ENCODE measurements at places on chromosomes 6 and 20.

- no peak for DNase-seq
These were observed 26.7 kb upstream of the AKIRIN2 start for GRCh38 chr6:87728706-87729105.

- DNase-seq: no peak
These were observed 75.5 kb downstream of the SLC22A23 start for GRCh38 chr6:3381233-3381921.

DNA sequence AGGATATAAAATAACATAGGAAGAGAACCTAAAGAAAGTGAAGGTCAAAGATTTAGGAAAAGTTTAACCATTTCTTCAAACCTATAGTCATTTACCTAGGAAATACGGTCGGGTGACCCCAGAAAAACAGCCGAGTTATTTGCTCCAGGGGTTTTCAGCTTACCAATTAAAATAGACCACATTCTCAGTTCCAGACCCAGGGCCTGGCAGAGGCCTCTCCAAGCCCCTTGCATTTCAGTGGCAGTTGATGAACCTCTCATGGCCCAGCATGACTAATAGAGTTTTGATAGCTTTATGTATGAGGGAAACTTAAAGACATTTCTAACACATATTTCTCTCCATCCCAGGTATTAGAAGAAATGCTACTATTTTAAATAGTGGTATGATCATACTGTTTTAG is 113.5 kb downstream of the OGFRL1 start:
- DNase-seq: no peak

- no peak for DNase-seq
These were observed 591.6 kb downstream of the UTRN start for GRCh38 chr6:144876689-144877088.

DNA sequence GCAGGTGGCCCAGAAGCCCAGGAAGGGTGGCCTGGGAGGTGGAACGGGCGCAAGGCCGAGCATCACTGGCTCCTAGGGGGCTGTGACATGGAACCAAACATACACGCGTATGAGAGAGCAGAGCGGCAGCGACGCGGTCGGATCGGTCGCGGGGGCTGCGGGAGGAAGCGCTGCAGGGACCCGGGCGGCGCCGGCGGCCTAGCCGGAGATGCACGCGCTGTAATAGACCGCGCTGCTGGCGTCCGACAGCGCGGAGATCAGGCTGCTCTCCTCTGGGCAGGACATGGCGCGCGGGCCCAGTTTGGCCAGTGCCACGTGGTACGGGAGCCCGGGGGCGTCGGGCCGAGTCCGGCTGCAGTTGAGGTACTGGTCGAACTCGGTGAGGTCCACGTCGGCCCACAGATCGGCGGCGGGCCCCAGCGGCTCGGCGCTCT is 1.5 kb downstream of the SOX18 start:
- DNase-seq: no peak

DNA sequence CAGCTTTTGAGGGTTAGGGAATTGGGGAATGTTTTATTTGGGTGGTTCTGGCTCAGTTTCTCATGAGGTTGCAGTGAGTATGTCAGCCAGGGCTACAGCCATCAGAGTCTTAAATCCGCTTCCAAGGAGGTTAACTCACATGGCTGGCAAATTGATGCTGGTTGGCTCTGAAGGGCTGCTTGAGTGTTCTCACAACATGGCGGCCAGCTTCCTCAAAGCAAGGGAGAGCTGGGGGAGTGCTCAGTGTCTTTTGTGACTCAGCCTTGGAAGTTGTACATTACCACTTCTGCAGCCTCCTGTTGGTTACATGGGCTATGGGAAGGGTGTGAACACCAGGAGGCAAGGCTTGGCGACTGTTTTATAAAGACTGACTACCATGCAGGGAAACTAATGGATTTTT is 17.8 kb upstream of the PPP1R3G start:
- DNase-seq: no peak

GRCh38 chr20:61770113-61770585 is 295.5 kb downstream of the TAF4 start:
- DNase-seq: no peak

- no peak for DNase-seq
These were observed 169.3 kb upstream of the JARID2 start for GRCh38 chr6:15076565-15076964.

- no peak for DNase-seq
These were observed 45.8 kb downstream of the CLIC5 start for GRCh38 chr6:45969883-45970282.

GRCh38 chr20:48098866-48099265 is 313.6 kb upstream of the SULF2 start:
- no peak for DNase-seq

DNA sequence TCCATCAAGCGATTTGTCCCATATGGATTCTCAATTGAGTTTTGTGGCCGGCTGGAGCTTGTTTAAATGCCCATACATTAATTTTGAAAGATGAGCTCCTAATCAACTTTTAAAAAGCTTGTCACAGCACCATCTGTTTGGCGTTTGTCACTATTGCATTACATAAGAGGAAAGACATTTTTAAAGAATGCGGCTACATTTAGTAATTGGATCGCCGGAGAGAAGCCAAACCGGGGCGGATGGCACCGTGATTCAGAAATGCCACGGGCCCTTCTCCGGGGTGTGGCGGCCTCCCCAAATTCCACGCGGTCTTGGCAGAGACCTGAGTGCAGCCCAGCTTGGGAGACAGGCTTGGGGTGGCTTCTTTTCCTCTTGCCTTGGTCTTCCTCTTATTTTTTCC is 67.7 kb upstream of the ZNFX1 start:
- DNase-seq: no peak

DNA sequence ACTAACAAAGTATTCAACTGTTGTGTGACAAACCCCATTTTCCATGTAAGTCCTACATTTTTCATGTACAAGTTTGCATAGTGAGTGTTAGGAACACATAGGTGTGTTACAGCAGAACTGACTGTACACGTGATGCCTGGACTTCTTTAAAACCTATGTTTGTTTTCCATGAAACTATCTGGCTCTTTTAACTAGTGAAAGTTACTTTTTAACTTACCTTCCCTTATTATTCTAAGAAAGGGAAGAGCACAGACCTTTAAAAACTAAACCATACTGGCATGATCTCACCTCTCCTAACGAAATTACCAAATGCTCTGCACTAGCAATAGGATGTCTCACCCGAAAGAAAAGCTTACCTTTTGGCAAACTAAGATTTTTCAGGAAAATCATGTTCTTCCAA is 87.8 kb downstream of the CENPW start:
- no peak for DNase-seq

DNA sequence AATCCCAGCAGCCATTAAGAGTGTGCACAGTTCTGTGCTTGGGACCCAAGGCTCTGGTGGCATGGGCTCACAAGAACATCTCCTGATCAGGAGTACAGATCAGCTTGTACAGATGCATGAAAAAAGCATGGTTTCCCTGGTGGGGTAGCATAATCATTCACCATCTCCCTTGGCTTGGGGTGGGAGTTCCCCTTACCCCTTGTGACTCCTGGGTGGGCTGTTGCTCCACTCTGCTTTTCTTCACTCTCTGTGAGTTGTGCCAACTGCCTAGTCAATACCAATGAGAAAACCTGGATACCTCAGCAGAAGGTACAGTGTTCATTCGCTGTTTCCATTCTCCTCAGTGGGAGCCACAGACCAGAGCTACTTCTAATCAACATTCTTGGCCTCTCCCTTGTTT is 13.6 kb upstream of the HLA-DQB1 start:
- DNase-seq: no peak

GRCh38 chr20:51528263-51529027 is 14.1 kb downstream of the NFATC2 start:
- DNase-seq: no peak

GRCh38 chr6:25689966-25690365 is 38.0 kb downstream of the SCGN start:
- DNase-seq: no peak

DNA sequence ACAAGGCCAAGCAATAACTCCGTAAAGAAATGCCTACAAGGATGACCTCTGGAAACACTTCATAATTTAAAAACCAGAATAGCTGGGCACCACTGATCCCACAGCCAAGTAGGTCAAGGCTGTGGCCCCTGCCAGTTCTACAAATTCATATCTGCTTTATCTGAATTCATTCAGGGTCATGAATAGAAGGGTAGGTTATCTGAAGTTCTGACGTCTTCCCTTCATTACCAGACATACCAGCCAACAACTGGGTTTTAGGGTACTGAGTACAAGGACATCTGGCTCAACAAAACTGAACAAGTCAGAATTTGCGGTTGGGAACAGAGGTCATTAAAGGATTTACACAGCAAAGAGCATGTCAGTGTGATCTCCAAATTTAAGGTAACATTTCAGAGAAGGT is 26.0 kb downstream of the MAP3K5 start:
- no peak for DNase-seq

GRCh38 chr6:117326396-117326795 is 61.0 kb downstream of the VGLL2 start:
- DNase-seq: no peak

DNA sequence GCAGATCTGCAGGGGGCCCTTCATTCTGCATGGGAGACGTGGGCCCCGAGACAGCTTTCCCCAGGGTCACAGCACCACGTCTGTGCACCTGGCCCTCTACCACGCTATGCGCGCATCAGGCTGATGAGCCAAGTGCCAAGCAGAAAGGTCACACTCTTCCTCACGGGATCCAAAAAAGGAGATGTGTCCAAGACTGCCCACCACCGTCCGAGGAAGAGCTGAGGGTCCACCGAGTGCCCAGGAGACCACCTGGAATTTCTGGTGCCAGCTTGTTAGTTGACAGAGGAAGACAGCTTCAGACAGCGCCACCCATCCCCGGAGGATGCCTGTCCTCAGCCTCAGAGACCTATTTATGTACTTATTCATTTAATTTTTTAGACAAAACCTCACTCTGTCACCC is 77.6 kb upstream of the QKI start:
- DNase-seq: no peak

DNA sequence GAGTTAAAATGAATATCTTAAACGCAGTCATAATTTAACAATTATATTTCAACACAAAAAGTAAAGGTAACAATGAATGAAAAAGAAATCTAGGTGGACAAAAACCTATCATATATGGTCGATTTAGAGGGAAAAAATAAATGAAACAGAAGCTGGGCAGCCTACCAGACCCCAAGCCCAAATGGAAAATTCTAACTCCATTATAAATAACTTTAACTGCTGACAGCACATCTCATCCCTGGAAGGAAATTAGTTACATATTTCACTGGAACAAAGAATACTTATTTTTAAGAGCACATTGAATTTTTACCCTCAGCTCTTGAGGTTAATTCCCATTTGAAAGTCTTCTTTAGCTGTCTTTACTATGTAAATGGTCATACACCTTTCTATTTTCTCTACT is 39.1 kb downstream of the COL12A1 start:
- DNase-seq: no peak

GRCh38 chr6:24906314-24906713 is 29.4 kb downstream of the RIPOR2 start:
- DNase-seq: no peak

DNA sequence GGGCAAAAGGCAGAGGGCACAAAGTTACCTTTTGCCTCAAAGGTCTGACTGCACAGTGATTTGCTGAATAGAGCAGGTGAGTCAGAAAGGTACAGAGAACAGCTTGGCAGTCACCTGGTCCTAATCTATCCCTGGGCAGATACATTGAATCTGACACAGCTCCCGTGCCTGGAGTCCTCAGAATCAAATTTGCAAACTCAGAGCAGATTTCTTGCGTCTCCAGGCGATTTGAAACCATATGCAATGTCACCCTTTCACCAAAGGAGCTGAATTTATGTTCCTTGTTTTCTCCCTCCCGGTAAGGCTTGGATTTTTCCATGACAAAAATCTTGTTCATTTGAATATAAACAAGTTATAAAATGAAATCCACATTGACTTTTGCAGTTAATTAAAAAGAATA is 81.6 kb upstream of the SNAP25 start:
- DNase-seq: no peak

DNA sequence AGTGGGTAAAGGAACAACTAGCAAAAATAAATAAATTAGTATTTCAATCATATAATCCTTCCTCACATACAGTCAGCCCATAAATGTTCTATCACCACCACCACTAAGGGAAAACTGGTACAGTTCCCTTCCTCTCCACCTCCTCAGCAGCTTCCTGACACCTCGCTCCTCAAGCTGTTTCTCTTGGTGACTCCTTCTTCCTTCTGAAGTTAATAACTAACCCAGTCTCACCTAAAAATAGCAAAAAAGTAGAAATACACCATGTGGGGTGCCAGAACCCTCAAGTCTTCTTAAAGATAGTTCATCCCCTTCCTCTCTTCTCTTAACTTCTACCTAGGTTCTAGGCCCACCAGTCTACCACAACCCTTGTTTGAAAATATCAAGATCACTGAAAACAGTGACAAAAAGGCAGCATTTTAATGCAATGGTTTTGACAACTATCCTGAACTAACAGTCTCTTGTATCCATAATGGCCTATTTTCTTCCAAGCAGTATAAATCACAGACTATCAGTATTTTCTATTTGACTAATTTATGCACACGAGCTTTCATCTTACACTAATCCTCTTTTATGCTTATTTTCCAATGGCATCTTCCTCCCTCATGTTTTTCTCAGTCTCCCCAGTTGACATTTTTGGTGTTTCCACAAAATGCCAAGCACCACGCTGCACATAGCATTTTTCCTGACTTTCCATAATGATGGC is 85.5 kb downstream of the KHDC1L start:
- no peak for DNase-seq

DNA sequence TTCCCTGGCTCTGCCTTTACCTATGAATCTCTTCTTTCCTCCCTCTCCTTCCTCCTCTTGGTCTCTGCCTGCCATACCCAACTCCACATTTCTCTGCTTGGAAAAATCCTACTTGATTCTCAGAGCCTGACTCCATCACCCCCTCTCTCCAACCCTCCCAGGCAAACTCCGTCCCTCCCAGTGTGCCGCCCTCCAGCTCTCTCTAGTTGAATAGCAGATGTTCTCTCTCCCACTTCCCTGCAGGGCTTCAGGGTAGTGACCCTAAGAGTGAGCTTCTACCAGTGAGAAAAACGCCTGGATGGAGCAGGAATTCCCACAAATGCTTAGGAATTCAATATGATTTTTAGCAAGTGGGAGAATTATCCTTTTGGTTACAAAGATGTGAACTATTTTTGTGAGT is 141.6 kb downstream of the MTHFD1L start:
- DNase-seq: no peak

GRCh38 chr6:17429383-17430061 is 36.1 kb downstream of the CAP2 start:
- no peak for DNase-seq

GRCh38 chr6:82704045-82704444 is 340.4 kb downstream of the TPBG start:
- no peak for DNase-seq

GRCh38 chr6:5184878-5185277 is 75.9 kb downstream of the LYRM4 start:
- DNase-seq: no peak

- no peak for DNase-seq
These were observed 408 bp upstream of the CRIP3 start for GRCh38 chr6:43308990-43309477.
